ENCODE measurements at places on chromosomes 1 and 21. TPM values are rescaled to one million over a fixed set of nuclear protein-coding genes. Genes with fewer than 3 reads are reported as not detected.

- H3K36me3 ChIP-seq: no peaks in the 10 kb centered on the region
- H3K4me1 ChIP-seq: peaks cover 2% of the 10 kb centered on the region
- H3K4me3 ChIP-seq: no peak overlapping the region
- no peak overlapping the region for H3K27ac ChIP-seq
Measured at GRCh38 chr21:34272321-34272720, 91.5 kb upstream of the KCNE2 start.

DNA sequence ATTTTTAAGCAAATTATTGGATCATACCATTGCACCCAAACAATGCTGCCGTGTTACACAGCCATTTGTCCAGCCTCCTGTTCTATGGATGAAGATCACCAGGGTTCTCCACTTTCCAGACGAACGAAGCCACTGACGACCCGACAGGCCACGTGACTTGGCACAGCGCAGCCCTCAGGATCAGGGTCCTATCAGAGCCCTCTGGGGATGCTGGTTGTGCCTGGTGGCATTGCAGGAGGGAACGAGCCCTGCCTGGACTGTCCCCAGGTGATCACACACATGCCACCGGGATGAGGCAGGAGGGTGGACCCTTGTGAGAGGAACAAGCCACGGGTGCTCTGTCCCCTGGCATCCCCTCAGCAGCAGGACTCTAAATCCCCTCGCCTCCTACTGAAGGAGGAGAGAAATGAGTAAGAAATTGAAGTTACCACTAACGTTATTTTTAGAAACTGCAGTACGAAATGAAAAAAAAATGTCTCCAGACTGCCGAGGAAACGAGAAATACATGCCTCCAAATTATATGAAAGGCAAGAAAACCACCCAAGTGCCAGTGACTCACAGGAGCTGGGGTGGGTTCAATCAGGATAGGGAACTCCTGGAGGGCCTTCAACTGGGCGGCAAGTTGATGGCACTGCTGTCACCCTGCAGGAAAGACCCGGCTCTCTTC lies 58.7 kb upstream of the PDE9A start:
- no peak overlapping the region for H3K27ac ChIP-seq
- H3K27me3 ChIP-seq: no peaks in the 10 kb centered on the region
- H3K36me3 ChIP-seq: no peaks in the 10 kb centered on the region
- no peak overlapping the region for H3K4me3 ChIP-seq
- no peak for DNase-seq

BTF3L4 gene
- total RNA-seq: 33.1 TPM

KDM1A gene
- total RNA-seq: 77.7 TPM

IQGAP3 gene
- total RNA-seq: 14.9 TPM

DNA sequence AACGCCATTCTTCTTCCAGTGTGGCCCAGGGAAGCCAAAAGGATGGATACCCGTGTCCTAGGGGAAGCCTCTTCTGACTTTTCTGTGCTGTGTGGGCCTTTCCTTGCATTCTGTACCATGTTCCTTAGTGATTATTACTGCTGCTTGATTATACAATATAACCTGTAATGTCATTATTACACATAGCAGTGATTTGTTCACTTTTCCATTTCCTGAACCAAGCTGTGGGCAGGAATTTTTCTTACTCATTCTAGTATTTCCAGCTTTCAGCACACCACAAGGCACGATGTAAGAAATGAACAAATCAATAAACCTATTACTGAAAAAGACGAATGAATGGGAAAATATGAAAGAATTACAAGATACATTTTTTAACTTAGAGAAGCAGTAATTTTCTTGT lies 8.4 kb upstream of the USP33 start:
- no peaks in the 10 kb centered on the region for H3K27me3 ChIP-seq
- H3K4me1 ChIP-seq: peaks cover 3% of the 10 kb centered on the region
- H3K36me3 ChIP-seq: no peaks in the 10 kb centered on the region
- no peak for DNase-seq

- no peak overlapping the region for H3K4me3 ChIP-seq
- H3K36me3 ChIP-seq: no peaks in the 10 kb centered on the region
- H3K27me3 ChIP-seq: no peaks in the 10 kb centered on the region
- DNase-seq: no peak
- no peaks in the 10 kb centered on the region for H3K4me1 ChIP-seq
- H3K27ac ChIP-seq: no peak overlapping the region
Measured at GRCh38 chr1:203207751-203208150, 21.2 kb upstream of the CHI3L1 start.

DNA sequence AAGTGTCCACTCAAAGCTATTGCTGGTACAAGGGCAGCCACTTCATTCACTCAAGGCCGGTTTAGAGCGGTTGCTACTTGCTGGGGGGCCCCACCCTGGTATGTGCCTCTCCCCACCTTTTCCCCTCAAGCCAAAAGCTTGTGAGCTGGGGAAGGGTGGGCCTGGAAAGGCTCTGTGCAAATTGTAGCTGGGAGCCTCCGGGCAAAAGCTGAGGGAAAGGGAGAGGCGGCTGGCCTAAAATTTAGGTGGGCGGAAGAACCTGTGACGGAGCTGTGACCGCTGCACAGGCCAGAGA lies 306 bp upstream of the SH3D21 start:
- H3K36me3 ChIP-seq: peaks cover 37% of the 10 kb centered on the region
- no peaks in the 10 kb centered on the region for H3K27me3 ChIP-seq
- peaks cover 37% of the 10 kb centered on the region for H3K4me1 ChIP-seq
- H3K4me3 ChIP-seq: peak overlapping the region; percentile 93

- peaks cover 14% of the 10 kb centered on the region for H3K36me3 ChIP-seq
- DNase-seq: no peak
- H3K4me3 ChIP-seq: peak overlapping the region; percentile 92
- peaks cover 47% of the 10 kb centered on the region for H3K4me1 ChIP-seq
- peak overlapping the region; percentile 97 for H3K27ac ChIP-seq
Measured at GRCh38 chr1:66925944-66926343, 1.2 kb downstream of the MIER1 start.

GIPC2 gene
- 0.41 TPM for total RNA-seq

GRCh38 chr1:45594412-45594811 lies 10.6 kb downstream of the NASP start:
- H3K36me3 ChIP-seq: peaks cover 50% of the 10 kb centered on the region
- no peak overlapping the region for H3K4me3 ChIP-seq
- peaks cover 19% of the 10 kb centered on the region for H3K4me1 ChIP-seq
- H3K27ac ChIP-seq: no peak overlapping the region

GRCh38 chr1:3417082-3417739 lies 37.3 kb upstream of the ARHGEF16 start:
- H3K36me3 ChIP-seq: no peaks in the 10 kb centered on the region
- no peak overlapping the region for H3K4me3 ChIP-seq
- H3K27ac ChIP-seq: no peak overlapping the region

C1orf185 gene
- total RNA-seq: not detected

KRTAP11-1 gene
- not detected for total RNA-seq

- H3K4me1 ChIP-seq: peaks cover 19% of the 10 kb centered on the region
- no peaks in the 10 kb centered on the region for H3K36me3 ChIP-seq
- DNase-seq: no peak
- no peak overlapping the region for H3K27ac ChIP-seq
- H3K27me3 ChIP-seq: no peaks in the 10 kb centered on the region
- no peak overlapping the region for H3K4me3 ChIP-seq
Measured at GRCh38 chr1:44689447-44689765, 14.9 kb downstream of the ARMH1 start.

DNA sequence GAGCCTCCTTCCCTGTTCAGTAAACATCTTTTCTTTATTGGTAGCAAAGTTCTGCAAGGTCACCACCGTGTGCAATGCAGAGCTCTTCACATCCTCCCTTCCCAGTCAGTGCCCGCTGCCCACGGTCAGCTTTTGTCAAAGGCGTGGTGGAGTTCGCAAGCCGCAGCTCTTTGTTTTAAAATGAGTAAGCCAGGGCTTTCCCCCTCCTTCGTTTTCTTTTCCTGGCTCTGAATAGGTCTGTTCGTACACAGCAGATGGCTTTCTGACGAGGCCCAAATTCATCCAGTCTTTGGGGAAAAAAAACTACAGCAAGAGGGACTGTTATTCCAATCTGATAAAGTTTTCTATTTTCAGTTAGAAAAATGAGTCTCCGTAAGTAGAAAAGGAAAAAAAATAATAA lies 153.2 kb downstream of the LRIG2 start:
- H3K36me3 ChIP-seq: no peaks in the 10 kb centered on the region
- no peaks in the 10 kb centered on the region for H3K4me1 ChIP-seq
- H3K4me3 ChIP-seq: no peak overlapping the region
- peak; percentile 12 for DNase-seq
- no peak overlapping the region for H3K27ac ChIP-seq

GRCh38 chr1:177311586-177311985 lies 140.8 kb downstream of the BRINP2 start:
- no peaks in the 10 kb centered on the region for H3K4me1 ChIP-seq
- no peaks in the 10 kb centered on the region for H3K27me3 ChIP-seq
- H3K27ac ChIP-seq: no peak overlapping the region
- H3K4me3 ChIP-seq: no peak overlapping the region

- no peak overlapping the region for H3K4me3 ChIP-seq
Measured at GRCh38 chr1:177838907-177839485, 130.9 kb downstream of the SEC16B start.

VSIG8 gene
- not detected for total RNA-seq

DNA sequence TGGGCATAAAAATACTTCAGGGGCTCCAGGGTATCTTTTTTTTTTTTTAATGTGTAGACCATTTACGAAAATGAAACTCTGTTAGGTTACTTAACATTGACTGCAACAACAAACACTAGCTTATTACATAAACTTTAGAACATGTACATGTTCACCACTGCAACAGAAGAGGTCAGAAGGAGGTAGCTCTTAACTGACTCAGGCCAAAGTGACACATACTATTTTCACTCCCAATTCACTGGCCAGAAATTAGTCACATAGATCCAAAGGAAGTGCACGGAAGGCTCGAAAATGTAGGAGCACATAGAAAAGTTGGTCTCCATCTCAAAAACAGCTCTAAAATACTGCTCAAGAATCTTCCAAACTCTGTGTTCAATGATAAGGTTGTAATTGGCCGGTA lies 107.2 kb downstream of the AKT3 start:
- DNase-seq: no peak
- H3K27me3 ChIP-seq: no peaks in the 10 kb centered on the region
- H3K4me3 ChIP-seq: no peak overlapping the region
- H3K36me3 ChIP-seq: peaks cover 6% of the 10 kb centered on the region
- no peak overlapping the region for H3K27ac ChIP-seq

DNA sequence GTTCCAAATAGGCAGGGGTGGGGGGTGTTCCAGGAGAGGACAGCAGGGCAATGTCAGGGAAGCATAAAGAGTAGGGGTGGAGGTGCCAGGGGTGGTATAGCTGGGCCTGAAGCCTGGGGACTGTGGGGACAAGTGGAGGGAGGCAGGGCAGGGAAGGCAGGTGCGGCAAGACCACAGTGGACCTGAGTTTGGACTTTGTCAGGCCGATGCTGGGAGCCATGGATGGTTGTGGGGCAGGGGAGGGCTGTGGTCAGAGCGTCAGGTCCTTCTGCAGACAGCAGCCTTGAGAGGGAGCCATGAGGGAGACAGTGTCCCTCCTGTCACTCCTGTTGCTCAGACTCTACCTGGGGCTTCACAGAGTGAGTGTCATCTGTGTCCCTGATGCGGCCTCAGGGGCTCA lies 320.3 kb downstream of the PTPRU start:
- H3K27ac ChIP-seq: no peak overlapping the region
- DNase-seq: no peak
- H3K36me3 ChIP-seq: no peaks in the 10 kb centered on the region
- H3K4me1 ChIP-seq: peaks cover 3% of the 10 kb centered on the region
- H3K4me3 ChIP-seq: no peak overlapping the region

DNA sequence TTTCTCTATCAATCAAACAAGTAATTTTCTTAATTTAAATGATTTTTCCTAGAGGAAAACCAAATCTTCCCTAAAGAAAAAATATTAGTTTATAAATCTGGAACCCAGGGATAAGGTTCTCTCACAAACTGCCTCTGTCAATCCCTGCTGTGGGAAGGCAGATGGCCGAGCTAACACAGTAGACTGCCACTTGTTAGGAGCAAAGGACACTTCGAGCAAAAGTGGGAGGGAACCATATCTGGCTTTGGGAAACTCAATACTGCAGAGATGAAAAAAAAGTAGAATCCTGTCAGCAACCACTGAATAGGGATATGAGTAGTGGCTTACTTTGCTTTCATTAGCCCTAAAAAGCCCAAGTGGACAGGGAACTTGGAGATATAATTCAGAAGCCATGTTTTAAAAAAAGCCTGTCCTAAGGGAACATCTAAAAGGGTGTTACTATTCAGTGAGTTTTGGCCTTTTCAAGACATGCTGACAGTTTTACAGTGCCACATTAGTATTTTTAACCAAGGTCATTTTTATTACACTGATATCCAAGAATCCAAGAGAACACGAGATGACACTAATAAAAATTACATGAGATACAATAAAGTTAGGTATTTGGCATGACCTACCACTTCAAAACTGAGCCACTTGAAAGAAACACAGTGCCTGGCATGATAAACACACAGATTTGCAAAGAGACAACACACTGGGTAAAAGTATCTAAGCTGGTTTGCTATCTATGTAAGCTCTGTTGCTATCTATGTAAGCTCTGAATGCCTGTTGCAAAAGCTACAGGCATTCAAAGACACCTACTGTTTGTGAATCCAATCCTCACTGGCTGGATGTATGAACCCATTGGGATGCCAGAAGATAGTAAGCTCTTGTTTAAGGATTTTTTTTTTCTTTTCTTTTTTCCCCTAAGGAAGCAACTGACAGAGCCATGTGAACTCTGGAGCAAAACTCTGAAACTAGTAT lies 21.4 kb downstream of the TEX38 start:
- peaks cover 57% of the 10 kb centered on the region for H3K36me3 ChIP-seq
- peaks cover 8% of the 10 kb centered on the region for H3K4me1 ChIP-seq
- no peaks in the 10 kb centered on the region for H3K27me3 ChIP-seq
- H3K27ac ChIP-seq: no peak overlapping the region

GRCh38 chr1:172483448-172483847 lies 39.6 kb upstream of the PIGC start:
- peaks cover 8% of the 10 kb centered on the region for H3K4me1 ChIP-seq
- H3K27me3 ChIP-seq: peaks cover 1% of the 10 kb centered on the region
- H3K4me3 ChIP-seq: no peak overlapping the region
- H3K36me3 ChIP-seq: no peaks in the 10 kb centered on the region
- DNase-seq: no peak

TMEM35B gene
- 19.5 TPM for total RNA-seq

DNA sequence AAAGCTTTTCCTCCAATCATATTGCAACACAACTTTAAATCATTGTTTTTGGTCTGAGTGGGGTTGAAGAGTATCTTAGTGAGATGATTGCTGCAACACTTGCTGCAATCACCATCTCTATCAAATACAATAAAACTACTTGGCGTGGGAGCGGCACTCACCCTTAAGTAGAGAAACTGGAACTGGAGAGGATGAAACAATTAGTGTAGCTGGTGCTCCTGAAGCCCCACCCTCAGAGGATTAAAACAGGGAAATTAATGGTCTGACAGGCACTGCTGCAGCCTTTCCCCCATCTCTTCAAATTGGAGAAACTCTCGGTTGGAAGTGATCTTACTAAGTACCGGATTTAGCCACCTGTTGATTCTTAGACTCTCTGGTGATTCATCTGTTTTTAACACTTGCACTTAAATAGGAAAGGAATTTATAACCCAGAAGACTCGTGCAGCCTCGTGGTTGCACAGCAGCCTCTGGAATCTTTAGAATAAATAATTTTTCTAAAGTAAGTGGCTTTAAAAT lies 80.5 kb upstream of the KIF26B start:
- DNase-seq: no peak
- no peak overlapping the region for H3K4me3 ChIP-seq
- no peaks in the 10 kb centered on the region for H3K36me3 ChIP-seq
- H3K27me3 ChIP-seq: no peaks in the 10 kb centered on the region

GRCh38 chr1:3609769-3610526 lies 1.4 kb downstream of the MEGF6 start:
- H3K27me3 ChIP-seq: peaks cover 11% of the 10 kb centered on the region
- no peak for DNase-seq
- no peaks in the 10 kb centered on the region for H3K36me3 ChIP-seq
- H3K4me3 ChIP-seq: no peak overlapping the region
- H3K4me1 ChIP-seq: peaks cover 4% of the 10 kb centered on the region
